ENCODE measurements at places on chromosomes 7 and 10.

DNA sequence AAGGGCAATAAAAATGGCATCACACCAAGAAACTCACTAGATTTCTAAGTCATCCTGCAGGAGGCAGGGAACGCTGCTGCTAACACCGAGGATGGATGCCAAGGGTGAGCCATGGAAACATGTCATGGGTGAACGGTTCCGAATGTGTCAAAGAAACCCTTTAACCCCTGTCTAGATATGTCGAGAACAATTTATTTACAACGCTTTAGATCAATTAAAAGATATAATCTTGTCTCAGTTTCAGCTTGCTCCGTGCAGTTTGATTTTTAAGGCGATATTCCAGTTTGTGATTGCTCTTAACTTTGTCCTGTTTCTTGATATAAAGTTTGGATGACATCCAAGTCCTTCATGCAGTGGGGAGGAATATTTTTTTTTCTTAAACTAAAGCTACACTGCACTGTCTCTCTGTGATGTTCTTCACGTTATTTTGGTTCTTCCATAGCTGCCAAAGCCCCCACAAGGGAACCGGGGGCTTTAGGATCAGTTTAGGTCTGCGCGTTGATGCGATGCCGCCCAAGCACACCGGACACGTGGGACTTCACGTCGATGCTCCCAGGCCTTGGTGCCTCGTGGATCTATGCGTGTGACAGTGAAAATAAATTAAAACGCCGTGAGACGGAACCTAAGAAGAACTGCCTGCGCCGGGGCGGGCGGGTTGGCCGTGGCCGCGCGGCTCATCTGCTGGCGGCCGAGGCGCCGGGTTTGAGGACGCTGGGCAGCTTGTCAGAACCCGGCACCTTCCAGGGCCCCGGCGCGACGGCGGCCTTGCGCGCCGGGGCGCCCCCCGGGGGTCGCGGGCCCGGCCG, 220.3 kb downstream of the PHTF2 start:
- peak; percentile 16 for DNase-seq

DNA sequence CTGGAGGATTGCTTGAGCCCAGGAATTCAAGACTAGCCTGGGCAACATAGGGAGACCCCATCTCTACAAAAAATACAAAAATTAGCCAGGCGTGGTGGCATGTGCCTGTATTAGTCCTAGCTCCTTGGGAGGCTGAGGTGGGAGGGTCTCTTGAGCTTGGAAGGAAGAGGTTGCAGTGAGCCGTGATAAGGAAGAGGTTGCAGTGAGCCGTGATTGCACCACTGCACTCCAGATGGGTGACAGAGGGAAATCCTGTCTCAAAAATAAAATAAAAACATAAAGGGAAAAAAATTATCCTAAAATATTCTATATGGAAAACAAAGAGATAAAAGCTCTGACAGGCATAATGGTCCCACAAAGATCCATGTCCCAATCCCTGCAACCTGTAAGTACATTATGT, 87.9 kb upstream of the KAT6B start:
- DNase-seq = no peak

- no peak for DNase-seq
Observed at GRCh38 chr7:8037151-8037550, 68.6 kb downstream of the GLCCI1 start.

GRCh38 chr7:82965088-82966036, 197.3 kb downstream of the PCLO start:
- DNase-seq = no peak

GRCh38 chr7:1112109-1112508, 24.2 kb downstream of the GPER1 start:
- no peak for DNase-seq

DNA sequence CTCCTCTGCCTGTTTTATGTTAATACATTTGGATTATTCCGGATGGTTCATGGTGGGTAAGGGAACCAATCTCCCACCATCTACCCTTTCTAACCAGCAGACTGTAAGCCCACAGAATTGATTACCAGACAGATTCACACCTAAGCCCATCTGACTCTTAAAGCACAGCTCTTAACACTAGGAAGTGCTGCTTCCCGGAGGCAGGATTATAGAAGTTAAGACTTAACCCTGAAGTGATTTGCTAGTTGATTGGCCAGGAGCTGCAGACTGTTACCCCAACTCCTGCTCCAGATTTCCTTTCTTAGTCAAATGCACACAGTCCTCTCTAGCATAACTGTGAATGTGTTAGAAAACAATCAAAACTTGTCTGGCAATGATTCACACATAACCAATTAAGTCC, 221.7 kb downstream of the CDK14 start:
- no peak for DNase-seq

DNA sequence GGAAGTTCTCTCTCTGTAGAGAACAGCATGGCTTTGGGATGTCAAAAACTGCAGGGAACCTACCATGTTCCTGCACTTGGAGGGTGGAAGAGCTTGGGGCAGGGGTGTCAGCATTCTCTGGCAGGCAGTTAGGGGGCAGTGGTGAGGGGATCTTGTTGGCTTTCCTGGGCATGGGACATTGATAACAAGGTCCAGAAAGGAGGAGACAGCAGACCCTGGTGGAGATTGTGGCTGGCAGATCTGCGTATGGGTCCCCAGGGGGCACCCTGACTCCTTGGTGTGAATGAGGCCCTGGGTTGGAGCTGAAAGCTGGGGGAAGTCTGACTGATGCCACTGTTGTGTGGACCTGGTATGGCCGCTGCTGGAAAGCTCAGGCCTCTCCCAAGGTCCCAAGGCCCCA, 22.9 kb upstream of the CAMK2B start:
- no peak for DNase-seq

- DNase-seq = no peak
Observed at GRCh38 chr7:117750612-117751563, 122.4 kb downstream of the CTTNBP2 start.

DNA sequence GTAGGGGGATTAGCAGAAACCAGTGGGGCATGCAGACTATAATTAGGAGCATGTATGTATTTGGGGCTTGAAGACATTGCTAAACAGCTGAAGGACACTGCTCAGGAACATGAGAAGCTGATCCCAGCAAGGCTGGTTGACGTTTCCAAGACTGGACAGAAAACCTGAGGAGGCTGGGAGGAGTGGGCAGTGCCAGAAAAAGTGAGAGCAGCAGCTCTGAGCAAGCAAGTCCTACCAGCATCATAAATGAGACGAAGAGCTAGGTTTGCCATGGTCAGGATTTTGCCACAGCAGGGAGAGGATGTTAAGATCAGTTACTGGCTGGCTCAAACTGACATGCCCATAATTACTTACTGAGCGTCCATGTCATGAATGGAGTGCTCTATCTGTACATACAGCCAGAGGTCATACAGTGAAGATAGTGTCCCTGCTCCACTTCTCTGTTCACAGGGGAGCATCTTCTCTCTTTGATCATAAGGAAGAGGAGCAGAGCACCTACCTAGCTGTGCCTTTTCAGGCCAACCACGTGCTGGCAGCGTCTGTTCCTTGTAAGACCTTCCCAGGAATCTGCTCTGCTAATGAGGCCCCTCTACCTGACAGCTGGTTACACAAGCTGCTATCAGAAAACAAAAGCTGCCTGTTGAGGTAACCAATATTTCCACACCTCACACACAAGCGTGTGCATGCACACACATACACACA, 44.7 kb downstream of the PDE1C start:
- no peak for DNase-seq

- no peak for DNase-seq
Observed at GRCh38 chr7:98372993-98373392, 27.9 kb downstream of the BAIAP2L1 start.

GRCh38 chr7:90276033-90276728, 31.2 kb downstream of the CFAP69 start:
- no peak for DNase-seq

GRCh38 chr10:104328896-104329710, 9.2 kb downstream of the ITPRIP start:
- peak; percentile 59 for DNase-seq

GRCh38 chr7:80896906-80897598, 21.8 kb downstream of the SEMA3C start:
- no peak for DNase-seq

DNA sequence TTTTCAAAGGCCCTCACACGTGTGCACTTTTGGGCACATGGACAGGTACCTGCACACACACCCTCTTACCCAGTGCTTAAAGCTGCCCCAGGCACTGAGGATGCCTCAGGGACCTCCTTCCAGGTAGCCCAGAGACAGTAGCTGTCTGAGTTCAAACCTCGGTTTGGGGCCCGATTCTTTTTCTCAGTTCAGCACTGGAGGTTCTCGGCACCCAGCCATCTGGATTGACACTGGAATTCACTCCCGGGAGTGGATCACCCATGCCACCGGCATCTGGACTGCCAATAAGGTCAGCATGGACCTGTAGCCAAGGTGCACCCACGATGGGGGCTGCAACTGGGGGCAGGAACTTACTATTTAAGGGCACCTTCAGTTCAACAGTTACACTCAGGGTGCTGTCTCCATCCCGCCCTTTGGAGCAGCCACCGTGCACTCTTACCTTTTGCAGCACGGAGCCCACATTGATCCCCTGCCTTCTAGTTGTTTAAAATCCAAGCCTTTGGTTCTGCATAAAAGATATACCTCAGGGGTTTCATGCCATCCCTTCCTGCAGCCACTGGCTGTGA, 17.7 kb downstream of the CPA5 start:
- DNase-seq = no peak

GRCh38 chr7:107560898-107561516, 2.7 kb downstream of the COG5 start:
- DNase-seq = no peak

DNA sequence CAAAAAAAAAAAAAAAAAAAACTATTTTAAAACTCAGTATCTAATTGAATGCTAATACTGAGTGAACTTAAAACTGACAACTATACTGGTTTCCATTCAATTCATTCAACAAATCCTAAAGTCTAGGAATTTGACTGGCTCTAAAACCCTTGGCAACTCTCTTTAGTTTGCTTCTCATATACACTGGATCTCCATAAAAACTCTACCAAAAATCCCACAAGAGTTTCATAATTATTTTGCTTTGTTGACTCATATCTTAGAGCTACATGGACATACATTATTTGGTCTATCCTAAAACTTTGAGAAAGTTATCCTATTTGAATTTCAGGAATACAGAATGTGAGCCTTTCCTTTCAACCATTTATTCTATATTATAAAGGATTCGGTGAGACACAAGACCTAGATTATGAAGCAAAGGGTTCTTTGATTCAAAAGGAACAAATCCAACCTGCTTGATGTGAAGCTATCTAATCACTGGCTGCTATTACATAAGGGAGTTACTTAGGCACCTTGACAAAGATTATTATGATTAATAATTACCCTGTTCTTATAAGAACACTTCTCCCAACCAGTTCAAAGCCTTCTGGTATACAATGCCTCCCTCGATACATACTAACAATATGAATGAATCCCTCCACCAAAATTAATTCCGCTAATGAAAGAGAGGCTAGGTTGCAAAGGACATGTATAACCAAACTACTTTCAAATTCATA, 15.8 kb upstream of the KMT2E start:
- no peak for DNase-seq

DNA sequence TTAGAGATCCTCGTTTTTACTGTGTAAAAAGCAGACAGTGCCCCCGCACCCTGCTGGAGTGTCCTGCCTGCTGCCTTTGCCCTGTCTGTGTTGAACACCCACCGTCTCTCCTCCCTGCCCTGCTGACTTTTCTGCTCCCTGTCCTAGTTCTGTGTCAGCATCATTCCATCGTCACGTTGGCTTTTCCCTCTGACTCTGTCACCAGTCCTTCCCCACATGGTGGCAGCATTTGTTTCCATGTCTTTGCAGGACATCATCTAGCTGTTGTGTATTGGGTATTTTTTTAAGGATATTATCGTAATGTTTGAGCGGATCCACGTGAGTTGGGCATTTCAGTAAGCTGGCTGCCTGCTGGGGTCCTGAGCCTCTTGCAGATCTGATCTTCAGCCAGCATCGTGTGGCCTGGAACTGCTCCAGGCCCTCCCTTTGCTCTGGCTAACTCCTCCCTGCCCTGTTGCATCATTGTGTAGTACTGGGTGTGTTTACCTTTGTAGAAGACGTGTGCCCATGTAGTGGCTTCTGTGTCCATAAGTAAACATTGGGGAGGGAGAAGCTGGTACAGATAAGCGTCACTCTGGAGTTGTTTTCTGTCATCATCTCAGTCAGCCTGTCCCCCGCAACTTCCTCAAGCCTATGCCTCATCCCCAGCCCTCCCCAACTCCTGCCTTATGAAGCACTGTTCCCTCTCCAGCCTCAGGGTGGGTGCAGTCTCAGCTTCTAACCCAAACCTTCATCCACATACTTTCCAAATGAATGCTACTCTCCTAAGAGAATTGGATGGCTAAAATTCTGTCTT, 44.3 kb downstream of the TRRAP start:
- DNase-seq = no peak

GRCh38 chr10:67815571-67816059, 22.4 kb downstream of the DNAJC12 start:
- no peak for DNase-seq

- no peak for DNase-seq
Observed at GRCh38 chr10:26567351-26567721, 129.2 kb downstream of the APBB1IP start.

DNA sequence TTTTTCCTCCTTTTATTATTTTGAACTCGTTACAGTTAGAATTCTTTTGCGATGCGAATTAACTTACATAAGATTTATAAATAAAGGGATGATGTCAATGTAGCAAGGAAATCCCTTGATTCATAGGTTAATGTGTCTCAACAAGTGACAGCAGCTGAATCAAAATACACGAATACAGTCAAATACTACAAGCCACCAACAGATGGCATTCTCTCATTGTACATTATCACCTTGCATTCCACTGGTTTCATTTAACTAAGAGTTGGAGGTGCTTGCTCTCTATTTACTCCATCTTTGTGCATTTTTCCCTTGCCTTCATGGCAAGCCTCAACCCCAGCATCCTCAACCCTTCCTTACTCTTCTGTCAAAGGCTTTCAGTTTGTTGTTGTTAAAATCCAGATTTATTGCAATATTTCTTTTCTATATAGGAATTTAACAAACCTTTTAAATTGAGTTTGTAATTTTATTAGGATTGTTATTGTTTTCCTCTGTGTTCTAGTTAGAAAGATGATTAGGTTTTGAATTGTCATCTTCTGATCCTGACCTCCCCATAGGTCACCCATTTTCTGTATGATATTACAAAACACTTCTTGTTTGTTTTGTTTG, 78.3 kb downstream of the SLC25A40 start:
- DNase-seq = no peak
